Stimulated activated CD8-positive, alpha-beta memory T cell treated with anti-CD3 and anti-CD28 coated beads, Interleukin-2, amount 100 ng/mL, for 1 hour (primary cell): ENCODE measurements at places on chromosomes 1 and 21.

GRCh38 chr1:93573940-93574469 lies 107.6 kb downstream of the BCAR3 start:
- DNase-seq, result no peak

DNA sequence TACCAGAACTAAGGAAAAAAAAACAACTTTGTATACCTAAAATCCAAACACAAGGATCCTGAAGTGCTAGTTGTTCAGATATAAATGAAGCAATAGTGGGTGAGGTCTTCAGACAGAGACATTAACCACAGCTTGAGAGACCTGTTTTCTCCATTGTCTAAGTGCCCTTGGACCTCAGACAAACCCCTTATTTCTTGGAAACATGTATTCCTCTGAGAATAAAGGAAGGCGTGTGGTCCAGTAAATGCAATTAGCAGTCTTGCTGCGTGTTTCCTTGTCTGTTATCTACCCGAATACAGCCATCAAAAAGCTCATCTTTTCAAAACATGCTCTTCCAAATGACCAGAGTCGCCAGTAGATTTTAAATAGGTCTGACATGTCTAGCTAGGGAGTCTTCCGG lies 291.1 kb upstream of the NFIA start:
- DNase-seq, result no peak

GRCh38 chr1:233432916-233433315 lies 105.4 kb downstream of the MAP3K21 start:
- DNase-seq, result no peak

GRCh38 chr1:18962121-18962721 lies 5.7 kb upstream of the IFFO2 start:
- DNase-seq, result no peak

- no peak for DNase-seq
Measured at GRCh38 chr1:87963556-87963955, 634.9 kb downstream of the LMO4 start.
